Skin of body (tissue), 3 donors: ENCODE measurements at places on chromosomes 2 and 18. TPM values are rescaled to one million over a fixed set of nuclear protein-coding genes. Genes with fewer than 3 reads are reported as not detected.

DNA sequence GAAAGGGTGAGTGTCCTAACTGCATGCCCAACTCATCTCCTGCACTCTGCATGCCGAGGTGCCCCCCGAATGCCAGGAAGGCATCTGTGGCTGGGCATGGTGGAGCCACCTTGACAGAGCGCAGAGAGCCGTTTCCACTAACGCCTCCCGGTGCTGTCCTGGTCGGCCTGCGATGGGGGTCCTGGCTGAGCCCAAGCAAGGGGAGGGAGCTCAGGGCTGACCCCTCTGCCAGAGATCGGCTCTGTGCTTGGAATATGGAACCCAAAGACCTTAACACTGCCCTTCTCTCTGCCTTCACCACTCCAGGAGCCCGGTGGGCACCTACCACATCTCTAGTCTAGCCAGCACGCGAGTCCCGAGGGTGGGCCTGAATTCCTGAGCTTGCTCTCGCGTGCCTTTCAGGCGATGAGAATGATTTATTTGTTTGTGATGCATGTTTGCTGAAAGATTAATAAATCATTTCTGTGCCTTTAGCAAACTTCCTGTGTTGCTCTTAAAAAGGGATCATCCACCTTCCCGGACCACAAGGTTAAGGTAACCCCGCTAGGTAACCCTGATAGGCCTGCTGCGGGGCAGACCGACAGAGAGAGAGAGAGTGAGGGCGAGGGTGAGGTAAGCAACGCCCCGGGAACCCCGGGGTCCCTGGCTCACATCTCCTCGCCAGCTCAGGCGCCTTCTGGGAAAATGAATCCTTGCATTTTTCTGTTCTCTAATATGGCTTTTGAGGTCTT, 35.3 kb downstream of the PDIA6 start:
- no peak for DNase-seq

DNA sequence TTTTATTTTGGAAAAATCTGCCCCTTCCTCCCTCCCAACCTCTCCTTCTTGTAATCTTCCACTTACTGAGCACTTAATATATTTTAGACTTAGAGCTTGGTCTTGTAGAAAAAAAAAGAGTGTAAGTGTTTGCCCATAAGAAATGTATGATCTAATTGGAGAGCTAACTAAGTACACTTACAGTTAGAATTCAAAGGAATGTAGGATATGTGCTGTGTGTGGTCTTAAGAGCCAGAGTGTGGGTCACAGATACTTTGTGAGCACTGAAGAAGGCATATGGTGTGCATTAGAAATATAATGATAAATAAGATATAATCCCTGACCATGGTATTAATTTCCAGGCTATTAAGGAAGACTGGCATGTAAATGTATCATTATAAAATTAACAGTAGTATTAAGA, 91.8 kb upstream of the ZNF521 start:
- no peak for DNase-seq

ANO7 gene
- 0.79 TPM for total RNA-seq

DNA sequence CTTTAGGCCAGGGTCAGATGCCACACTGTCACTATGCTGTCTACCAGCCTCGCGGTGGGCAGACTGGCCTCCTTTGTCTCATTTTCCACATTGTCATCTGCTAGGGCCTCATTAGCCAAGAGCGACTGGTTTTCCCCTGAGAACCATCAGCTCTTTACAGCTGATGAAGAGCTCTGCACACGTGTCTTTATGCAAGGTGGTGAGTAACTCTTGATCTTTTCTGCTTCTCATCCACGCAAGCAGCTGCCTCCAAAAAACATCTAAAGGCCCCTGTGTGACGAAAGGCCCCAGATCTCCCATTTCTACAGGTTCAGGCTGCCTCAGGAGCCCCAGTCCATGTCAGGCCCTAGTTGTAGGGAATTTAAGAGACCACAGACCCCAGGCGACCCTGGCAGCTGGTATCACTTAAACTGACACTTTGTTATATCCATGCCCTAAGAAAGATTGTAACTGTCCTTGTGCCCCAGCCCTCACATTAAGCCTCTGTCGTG, 52.9 kb downstream of the DPYSL5 start:
- no peak for DNase-seq

DNA sequence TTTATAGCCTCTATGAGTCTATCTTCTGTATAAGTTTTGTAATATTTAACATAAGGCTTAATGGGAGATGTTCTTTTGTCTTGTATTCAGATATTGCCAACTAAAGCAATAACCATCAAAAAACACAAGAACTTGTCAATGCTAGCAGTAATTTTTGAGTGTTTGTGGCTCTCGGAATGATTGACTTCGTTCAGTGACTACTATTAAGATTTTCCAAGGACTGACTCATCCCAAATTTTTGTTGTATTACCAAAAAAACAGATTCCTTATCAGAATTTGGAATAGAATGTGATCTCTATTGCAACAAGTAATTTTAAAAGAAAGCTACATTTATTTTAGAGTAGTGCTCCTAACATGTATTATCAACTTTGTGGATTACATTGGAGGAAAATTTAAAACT, 8.1 kb downstream of the NABP1 start:
- DNase-seq: no peak

CLEC4F gene
- total RNA-seq: 0.10 TPM

DNA sequence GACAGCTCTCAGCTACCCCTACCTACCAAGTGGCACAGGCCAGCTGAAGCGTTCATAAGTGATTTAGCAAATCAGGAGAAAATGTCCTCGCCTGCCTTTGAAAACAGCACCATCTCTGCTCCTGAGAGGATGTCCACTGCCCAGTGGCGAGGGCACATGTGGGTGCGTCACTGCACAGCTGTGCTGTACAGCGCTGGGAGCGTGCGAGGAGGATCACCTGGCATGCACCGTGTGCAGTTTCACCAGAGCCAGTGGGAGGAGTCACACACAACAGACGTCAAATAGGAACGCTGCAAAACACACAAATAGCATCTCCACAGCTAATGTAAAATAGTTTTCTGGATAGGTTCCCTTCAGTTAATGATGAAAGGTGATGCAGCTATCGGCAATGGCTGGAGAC, 154.1 kb downstream of the HDAC4 start:
- DNase-seq: no peak

GRCh38 chr18:11159844-11160243, 10.5 kb upstream of the PIEZO2 start:
- no peak for DNase-seq

GRCh38 chr2:197207106-197207505, 103.5 kb downstream of the ANKRD44 start:
- DNase-seq: no peak
